ENCODE measurements at places on chromosomes 12 and 14.

GRCh38 chr12:7460375-7461259 lies 16.7 kb upstream of the CD163L1 start:
- peak; percentile 81 for DNase-seq

DNA sequence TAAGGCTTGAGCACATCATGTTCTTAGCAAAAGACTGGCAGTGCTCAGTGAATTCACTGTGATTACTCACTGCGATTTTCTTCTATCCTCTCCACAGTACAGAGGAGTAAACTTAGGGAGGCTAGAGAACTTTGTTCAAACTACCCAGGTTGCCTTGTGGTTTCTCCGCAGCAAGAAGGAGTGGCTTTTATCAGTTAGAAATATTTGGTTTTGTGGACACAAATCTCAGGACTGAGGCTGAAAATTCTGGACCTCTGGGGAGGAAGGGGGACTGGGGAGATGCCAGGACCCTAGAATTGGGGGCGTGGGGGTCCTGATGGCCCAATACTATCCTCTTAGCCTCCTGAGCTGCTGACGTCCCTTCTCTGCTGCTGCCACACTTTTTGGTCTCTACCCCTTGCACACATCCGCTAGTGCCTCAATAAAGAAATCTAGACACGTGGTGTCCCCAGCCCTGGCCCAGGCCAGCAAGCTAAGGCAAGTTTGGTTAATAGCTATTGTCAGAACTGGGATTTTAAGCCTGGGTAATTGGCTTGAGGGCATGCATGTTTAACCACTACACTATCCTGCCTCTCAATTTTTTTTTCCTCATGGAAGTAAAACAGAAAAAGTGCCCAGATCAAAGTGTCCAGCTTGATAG lies 842 bp downstream of the OAS2 start:
- peak; percentile 77 for DNase-seq

DNA sequence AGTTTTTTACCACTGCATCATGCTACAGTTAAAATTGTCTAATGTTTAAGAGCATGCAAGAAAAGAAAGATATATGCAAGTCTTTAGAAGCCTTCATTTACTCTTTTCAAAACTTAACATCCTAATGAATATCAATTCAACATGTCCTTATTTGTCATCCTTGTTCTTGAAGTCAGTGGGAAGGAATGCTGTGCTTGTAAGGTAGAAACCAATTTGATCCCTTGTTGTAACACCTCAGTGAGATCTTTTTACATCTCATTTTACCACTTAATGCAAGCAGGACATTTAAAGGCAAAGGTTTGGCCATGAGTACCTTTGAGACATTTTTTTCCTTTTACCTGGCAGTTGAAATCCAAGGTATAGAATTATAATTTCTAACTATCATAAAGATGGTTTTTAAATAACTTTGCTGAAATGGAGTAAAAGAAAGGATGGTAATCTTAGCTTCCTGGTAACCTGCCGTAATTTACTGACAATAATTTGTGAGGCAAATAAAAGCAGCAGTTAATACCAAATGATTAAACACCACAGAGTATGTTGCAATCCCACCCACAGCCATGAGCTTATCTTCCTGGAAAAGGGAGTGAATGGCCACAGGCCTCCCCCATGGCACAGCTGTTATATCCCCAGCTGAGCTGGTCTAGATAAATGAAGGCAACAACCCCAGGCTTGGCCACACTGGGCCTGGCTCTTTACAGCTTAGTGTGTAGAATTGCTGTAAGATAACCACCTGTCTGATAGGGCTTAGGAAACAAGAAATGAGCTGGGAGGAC lies 33.2 kb upstream of the STRN3 start:
- no peak for DNase-seq

DNA sequence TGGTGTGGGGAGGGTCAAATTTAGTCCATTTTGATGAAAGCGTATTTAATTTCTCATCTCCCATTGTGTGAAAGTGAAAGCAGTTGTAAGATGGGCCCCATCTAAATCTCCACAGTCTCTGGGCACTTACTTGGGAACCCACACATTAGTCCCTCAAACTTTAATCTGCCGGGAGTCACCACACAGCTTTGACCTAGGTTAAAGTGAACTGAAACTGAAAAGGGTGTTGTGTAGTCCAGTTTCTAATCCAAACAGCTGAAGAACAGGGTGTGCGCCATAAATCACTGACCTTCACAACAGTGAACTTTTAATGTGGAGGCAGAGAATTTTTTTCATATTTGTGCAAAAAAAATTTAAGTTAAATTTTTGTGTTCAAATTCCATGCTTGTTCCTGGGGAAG lies 48.4 kb upstream of the PTPRO start:
- no peak for DNase-seq

- no peak for DNase-seq
These were observed 492.9 kb upstream of the NOVA1 start for GRCh38 chr14:27090716-27091115.

DNA sequence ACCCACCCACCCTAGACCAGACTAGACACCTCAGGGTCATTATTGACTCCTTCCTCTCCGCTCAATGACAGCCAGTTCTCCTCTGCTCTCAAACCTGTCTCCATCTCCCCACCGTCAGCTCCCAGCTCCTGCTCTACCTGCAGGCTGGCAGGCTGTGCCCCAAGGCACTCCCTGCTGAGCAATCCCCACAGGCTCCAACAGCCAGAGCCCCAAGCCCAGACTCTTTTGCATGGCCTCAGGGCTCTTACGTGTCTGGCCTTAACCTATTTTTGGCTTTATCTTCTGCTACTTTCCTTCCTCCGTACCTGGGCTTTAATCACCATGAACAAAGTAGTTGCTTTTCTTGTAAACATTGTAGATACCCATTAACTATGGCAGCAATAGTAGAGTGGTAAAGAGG lies 162.9 kb upstream of the PRMT8 start:
- no peak for DNase-seq
